Activated naive CD4-positive, alpha-beta T cell treated with anti-CD3 and anti-CD28 coated beads, Interleukin-2, amount 50 U/mL, for 72 hours (primary cell): ENCODE measurements at places on chromosomes 3 and 15. TPM values are rescaled to one million over a fixed set of nuclear protein-coding genes. Genes with fewer than 3 reads are reported as not detected.

PATL2 gene
- total RNA-seq = 30.7 TPM

RAD51 gene
- 39.5 TPM for total RNA-seq

UNC13C gene
- total RNA-seq = not detected

- DNase-seq = no peak
These were observed 166.7 kb upstream of the SGO1 start for GRCh38 chr3:20352546-20353179.

DNA sequence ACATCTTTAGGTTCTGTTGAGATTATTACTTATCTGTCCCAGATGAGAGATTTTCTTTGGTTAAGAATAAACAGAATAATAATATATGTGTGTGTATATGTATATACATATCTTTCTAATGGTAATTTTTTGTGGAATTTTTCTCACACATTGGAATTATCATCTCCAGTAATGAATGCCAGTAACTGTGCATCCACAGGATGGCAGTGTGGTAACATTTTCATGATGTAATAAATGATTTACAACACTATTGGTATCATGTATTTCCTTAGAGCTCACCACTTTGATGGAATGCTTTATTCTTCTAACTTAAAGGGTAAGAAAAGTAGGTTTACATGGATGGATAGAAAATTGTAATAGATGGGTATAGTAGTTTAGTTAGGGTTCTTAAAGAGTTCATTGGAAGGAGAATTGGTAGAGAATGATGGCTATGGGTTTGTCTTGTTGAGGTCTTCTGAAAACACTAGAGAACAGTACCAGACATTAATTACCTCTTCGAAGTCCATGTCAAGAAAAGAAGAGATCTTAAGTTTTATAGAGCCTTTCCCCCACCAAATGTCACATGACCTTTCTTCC is 78.1 kb downstream of the STT3B start:
- no peak for DNase-seq

- DNase-seq = no peak
These were observed 42.2 kb upstream of the PTX3 start for GRCh38 chr3:157394411-157394810.

DNA sequence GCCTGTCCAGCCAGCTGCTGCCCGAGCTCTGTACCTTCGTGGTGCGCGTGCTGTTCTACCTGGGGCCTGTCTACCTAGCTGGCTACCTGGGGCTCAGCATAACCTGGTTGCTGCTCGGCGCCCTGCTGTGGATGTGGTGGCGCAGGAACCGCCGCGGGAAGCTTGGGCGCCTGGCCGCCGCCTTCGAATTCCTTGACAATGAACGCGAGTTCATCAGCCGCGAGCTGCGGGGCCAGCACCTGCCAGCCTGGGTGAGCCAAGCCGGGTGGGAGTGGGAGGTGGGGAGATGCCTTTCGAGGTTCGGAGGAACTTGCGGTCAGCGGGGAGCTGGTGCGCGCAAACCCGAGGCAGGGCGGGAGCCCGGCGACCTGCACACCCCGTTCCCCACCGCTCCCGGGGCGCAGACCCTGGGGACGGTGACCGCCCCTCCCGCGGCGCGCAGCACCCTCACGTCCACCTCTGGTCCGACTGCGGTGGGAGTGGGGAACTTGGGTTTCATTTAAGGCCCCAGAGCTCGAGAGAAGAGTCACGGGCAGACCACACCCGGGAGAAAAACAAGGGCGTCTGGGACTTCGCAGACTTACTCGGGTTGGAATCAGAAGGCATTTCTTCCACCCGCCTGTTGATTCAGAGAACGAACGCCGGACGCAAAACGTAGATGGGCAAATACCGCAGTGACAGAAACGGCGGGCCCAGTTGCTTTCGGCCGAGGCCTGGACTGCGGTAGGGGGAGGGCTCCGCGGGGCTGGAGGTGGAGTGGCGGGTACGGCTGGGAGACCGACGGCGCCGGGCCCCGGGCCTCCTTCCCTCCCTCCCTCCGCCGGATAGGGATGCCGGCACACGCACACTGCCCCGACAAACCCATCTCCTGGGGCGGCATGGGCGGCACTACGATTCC is 708 bp downstream of the ESYT3 start:
- no peak for DNase-seq

GRCh38 chr15:75508840-75509532 is 57.5 kb upstream of the SIN3A start:
- DNase-seq = peak; percentile 7

GRCh38 chr3:197811343-197811742 is 20.3 kb downstream of the LRCH3 start:
- DNase-seq = no peak

- DNase-seq = no peak
These were observed 17.1 kb downstream of the CTXND1 start for GRCh38 chr15:80234883-80235282.

DNA sequence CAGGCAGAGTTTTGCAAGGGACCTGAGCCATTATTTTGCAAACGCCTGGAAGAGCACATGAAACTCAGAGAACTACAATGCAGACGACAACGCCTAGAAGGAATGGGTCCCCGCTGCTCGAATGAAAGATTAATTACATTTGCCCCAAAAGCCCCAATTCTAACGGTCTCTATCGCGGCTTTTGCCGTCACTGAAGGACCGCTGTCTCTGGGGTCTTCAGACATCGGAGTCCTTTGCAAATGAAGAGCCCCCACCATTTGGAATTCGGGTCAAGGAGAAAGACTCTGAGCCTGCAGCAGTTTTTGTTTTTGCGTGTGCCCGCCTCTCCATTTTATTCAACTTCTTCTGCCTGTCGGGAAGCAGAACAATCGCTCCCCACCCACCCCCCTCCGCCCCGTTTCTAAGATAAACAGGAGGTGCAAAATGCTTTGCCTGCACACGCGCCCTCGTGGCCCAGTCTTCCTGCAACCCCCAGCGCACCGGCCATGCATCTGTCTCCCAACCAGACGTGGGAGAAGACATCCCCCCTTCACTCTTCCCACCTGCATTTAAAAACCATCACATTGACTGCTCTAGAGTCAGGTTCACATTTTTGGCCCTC is 13.5 kb downstream of the SOX2 start:
- no peak for DNase-seq

DNA sequence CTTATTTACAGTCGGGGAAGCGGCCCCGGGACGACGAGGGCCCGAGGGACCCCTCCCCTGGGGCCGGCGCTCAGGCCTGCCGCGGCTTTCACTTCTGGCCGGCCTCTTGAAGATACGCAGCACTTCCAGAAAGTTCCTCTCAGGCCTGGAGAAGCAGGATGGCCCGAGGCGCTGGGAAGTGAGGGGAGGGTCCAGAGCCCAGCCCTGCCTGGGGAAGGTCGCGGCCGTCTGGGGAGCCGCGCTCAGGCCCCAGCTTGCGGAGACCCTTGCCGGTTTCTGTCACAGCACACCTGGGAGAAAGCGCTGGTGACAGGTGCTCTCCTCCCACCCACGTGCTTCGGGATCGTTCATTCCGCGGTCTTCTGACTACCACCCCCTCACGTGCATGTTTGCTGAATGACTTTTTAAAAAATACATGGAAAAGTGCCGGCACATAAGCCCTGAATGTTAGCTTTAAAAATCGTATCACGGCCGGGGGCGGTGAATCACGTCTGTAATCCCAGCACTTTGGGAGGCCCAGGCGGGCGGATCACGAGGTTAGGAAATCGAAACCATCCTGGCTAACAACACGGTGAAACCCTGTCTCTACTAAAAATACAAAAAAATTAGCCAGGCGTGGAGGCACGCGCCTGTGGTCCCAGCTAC is 727 bp upstream of the TM2D3 start:
- DNase-seq = no peak

DNA sequence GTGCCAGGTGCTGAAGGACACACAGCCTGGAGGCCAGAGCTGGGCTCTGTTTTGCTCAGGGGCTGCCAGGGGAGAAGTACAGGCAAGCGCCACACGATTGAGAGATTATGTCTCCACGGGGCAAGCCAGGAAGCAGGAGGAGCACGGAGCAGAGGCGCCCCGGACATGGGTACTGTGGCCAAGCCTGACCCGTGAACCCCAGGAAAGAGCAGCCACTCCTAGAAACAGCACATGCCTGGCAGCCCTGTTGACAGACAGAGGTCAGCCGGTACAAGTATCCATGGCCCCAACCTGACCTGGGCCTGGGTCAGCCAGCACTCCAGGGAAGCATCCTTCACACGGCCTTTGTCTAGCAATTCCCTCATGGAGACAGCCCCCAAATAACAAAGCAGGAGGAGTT is 89.4 kb downstream of the ADAMTS17 start:
- no peak for DNase-seq

DNA sequence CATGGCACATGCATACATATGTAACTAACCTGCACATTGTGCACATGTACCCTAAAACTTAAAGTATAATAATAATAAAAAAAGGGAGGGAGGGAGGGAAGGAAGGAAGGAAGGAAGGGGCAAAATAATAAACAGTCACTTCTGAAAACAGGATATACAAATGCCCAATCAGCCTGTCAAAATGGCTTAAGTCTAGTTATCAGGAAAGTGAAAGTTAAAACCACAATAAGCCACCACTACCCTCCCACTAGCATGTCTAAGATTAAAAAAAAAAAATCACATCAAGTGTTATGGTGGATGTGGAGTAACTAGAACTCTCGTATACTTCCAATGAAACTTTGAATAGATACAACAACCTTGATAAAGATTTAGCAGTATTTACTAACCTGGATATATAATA is 145.6 kb upstream of the GMNC start:
- DNase-seq = no peak

SLITRK3 gene
- not detected for total RNA-seq

PTPN23 gene
- 29.9 TPM for total RNA-seq

- no peak for DNase-seq
These were observed 100.4 kb upstream of the TP63 start for GRCh38 chr3:189530822-189531221.

DAZL gene
- not detected for total RNA-seq

DNA sequence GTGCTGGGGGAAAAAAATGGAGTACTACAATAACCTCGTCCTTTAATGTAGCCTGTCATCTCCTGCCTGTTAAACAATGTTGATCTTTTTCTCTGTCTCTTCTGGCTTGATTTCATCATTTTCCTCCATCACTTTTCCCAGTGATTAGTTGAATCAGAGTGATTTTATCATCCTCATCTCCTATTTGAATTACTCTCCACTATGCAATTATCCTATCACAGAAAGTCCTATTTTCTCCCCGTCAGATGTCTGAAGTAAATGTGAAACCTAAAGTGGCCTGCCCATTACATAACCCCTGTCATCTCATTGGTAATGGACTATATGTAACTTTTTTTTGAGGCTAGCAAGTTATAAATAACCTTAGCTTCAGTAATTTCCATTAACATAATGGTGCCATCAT is 201.8 kb downstream of the CACNA2D3 start:
- DNase-seq = no peak

ZNF80 gene
- total RNA-seq = 0.71 TPM

- DNase-seq = no peak
These were observed 76.2 kb downstream of the USP13 start for GRCh38 chr3:179729086-179729485.

KIF7 gene
- 1.4 TPM for total RNA-seq

GRCh38 chr15:52291204-52291603 is 4.4 kb downstream of the MYO5C start:
- no peak for DNase-seq

GRCh38 chr15:52657338-52657737 is 21.9 kb downstream of the ATOSA start:
- no peak for DNase-seq

DNA sequence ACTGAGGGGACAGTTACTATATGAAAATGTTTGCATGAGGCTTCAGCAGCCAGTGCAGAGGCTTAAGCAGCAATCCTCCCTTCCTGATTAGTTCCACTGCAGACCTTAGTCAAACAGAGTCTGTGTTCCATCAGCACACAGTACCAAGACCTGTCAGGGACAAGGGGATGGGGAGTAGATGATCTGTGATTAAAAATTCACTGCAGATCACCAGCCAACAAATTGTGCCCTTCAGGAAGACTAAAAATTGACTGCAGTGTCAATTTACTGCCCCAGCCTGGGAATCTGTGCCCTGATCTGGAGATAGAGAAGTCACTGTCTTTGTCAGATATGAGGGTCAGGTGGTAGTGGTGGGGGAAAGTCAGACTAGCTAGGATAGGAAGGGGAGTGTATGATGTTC is 13.8 kb upstream of the NMNAT3 start:
- DNase-seq = no peak

GRCh38 chr15:69467636-69468035 is 15.0 kb downstream of the RPLP1 start:
- no peak for DNase-seq

- DNase-seq = no peak
These were observed 37.1 kb upstream of the CCK start for GRCh38 chr3:42302924-42303634.

OXSR1 gene
- total RNA-seq = 46.8 TPM

DNA sequence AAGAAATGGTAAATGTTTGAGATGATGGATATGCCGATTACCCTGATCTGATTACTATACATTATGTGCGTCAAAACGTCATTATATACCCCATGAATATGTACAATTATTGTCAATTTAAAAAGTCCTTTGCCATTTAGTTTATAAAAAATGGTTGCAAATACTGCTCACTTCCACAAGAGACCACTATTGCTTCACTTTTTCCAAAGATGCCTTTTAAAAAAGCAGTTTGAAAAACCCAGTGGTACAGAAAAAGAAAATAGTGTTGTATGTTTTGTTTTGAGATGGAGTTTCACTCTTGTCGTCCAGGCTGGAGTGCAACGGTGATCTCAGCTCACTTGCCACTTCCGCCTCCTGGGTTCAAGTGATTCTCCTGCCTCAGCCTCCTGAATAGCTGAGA is 39.3 kb downstream of the EDEM1 start:
- no peak for DNase-seq

NKTR gene
- total RNA-seq = 97.7 TPM

DNA sequence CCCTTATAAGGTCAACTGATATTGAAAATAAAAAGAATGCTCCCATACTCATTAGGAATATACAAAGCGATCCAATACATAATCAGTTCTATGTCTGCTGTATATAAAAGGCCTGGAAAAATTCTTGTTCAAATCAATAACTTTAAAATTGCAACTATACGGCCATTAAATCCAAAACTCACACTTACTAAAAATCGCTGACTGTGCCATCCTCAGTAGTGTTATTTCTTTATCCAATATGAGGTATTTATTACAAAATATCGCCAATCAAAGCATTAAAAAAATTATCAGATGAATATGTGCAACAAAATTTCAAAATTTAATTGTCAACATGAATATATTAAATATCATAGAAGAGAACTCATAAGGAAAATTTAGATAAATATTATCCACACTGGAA is 146.5 kb downstream of the PLD1 start:
- no peak for DNase-seq

TRIP4 gene
- total RNA-seq = 24.7 TPM

GRCh38 chr3:142489572-142490323 is 41.9 kb upstream of the XRN1 start:
- DNase-seq = no peak

- DNase-seq = no peak
These were observed 675.1 kb downstream of the NLGN1 start for GRCh38 chr3:174072675-174073074.

OR5H15 gene
- total RNA-seq = not detected

SLC7A14 gene
- total RNA-seq = not detected

- DNase-seq = no peak
These were observed 21.9 kb upstream of the P2RY13 start for GRCh38 chr3:151351219-151351618.

THSD4 gene
- not detected for total RNA-seq

GRCh38 chr3:64209866-64210621 is 15.2 kb downstream of the PRICKLE2 start:
- DNase-seq = no peak
